ENCODE measurements at places on chromosomes 4 and X.

GRCh38 chr4:102335616-102336015 is 9.7 kb downstream of the SLC39A8 start:
- DNase-seq: no peak

GRCh38 chr4:39235696-39236095 is 53.4 kb downstream of the WDR19 start:
- no peak for DNase-seq

GRCh38 chrX:104987063-104987462 is 233.4 kb downstream of the TEX13A start:
- DNase-seq: no peak

DNA sequence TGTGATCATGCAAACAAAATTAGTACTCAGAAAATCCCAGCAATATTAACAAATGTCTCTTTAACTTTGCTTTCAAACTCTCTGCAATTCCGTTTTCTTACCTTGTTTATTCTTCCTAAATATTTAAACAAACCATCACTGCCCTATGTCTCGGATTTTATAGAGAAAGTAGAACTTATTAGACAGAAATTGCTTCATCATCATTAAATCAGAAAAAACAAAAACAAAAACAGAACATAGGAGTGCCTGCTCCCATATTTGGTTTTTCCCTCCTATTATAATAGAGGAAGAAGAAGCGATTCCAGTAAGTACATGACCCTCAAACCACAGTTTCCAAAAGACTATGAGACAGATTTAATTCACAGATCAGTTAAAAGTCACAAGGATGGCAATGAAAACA is 1228.0 kb downstream of the RPA4 start:
- DNase-seq: no peak

- DNase-seq: no peak
These were observed 43.5 kb upstream of the CITED1 start for GRCh38 chrX:72349190-72349589.

DNA sequence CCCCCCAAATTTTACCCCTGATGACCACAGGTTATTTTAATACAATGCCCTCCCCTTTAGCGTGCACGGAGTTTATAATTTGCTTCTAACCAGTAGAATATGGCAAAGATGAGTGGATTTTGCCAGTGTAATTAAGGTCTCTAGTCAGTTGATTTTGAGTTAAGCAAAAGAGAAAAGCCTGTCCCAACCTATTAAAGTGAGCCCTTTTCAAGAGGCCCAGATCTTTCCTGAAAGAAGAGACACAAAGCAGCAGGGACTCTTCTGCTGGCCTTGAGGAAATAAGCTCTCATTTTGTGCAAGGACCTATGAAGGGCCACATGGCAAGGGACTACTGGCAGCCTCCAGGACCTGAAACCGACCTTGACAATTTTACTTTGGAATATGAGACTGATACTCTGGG is 61.9 kb upstream of the GABRG1 start:
- no peak for DNase-seq

DNA sequence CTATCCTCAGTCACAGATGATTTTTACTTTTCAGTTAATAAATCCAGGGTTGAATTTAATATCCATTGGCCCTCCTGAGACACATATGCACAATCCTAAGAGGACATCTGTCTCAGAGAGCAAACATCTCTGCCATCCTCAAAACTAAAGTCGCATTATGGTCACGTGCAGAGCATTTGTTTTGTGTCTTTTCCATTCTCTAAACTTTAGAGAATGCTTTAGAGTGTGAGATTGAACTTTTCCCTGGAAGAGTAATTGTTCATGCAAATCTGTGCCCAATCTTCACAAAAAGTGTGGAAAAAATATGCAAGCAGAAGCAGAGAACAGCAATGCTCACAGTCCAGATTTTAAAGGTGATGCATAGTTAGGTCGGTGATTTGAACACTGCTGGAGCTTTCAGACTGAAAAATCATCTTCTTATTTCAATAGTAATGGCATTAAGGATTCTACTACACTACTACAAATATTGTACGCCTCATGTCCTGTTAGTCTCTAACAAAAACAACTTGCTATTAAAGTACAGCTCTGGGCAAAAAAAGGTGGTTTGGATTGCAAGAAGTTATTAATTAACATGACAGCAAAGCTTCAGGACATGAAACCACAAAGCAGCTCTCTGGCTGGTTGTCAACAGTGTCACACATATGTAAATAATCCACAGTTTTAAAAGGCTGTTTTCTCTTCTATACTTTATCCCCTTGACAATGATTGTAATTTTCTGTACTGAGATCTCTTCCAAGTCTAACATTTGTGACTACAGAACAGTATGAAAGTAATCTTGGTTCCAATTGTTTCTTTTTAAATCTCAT is 19.9 kb downstream of the DCHS2 start:
- no peak for DNase-seq

DNA sequence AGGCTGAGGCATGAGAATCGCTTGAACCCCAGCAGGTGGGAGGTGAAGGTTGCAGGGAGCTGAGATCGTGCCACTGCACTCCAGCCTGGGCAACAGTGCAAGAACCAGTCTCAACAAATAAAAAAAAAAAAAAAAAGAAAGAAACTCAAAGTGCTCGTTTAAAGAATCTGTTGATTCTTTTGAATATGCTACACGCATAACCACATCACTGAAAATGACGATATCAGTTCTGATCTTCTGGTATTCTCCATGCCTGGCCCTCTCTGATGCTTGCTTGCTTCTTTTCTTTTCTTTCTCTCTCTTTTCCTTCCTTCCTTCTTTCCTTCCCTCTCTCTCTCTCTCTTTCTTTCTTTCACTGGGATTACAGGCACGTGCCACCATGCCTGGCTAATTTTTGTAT is 7.3 kb downstream of the AVPR2 start:
- no peak for DNase-seq

DNA sequence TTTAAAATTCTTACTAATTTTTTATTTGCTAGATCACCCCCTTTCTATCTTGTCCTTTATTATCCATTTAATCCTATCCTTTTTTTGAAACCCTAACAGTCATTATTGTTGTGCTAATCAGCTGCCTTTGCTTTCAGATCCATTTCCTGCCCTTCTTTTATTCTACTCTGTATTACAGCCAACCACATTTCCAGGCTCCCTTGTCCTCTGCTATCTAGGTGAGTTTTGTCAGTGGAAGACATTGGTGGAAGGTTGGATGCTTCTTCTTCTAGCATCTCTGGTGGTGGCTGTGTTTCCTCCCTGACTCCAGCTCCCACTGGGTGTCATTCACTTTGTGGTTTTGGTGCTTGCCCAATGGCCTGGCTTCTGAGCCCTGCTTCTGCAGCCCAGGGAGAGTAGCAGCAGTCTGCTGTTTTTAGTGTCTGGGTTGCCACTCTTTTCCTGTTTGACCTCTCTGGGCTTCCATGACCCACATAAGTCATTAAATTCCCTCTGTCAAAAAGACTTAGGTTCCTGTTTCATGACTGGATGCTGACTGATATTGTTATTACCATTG is 225.2 kb upstream of the PGRMC2 start:
- DNase-seq: no peak

DNA sequence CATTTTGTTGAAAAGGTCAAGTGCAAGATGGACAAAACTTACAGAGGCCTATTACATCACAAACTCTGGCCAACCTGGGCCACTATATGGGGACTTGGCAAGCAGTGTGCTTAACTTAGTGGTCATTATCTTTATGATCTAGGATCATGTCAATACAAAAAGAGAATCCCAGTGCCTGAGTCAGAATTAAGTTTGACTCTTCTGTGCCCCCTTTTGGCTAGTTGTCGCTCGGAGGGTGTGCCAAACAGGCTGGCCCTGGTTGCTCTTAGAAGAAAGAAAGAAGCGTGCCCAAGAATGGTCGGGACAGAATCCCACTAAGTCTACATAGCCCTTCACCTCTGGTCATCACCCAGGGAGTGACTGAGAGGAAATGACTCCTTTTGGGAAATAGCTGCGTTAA is 100.1 kb downstream of the EIF4E start:
- DNase-seq: no peak

- no peak for DNase-seq
These were observed 104.0 kb downstream of the CPZ start for GRCh38 chr4:8696369-8697127.

DNA sequence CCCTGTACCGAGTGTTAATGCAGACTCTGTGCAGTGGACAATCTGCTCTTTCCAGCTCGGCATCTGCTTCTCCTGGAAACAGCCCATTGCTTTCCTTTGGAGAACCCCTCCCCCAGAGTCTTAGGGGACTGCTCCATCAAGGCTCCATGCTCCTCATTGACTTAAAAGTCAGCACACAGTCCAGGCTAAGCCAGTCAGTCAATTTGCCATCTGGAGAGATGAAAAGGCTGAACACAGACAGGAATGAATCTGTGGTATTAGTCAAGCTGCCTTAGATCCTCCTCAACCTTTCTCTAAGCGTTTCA is 20.3 kb downstream of the ATP8A1 start:
- no peak for DNase-seq

DNA sequence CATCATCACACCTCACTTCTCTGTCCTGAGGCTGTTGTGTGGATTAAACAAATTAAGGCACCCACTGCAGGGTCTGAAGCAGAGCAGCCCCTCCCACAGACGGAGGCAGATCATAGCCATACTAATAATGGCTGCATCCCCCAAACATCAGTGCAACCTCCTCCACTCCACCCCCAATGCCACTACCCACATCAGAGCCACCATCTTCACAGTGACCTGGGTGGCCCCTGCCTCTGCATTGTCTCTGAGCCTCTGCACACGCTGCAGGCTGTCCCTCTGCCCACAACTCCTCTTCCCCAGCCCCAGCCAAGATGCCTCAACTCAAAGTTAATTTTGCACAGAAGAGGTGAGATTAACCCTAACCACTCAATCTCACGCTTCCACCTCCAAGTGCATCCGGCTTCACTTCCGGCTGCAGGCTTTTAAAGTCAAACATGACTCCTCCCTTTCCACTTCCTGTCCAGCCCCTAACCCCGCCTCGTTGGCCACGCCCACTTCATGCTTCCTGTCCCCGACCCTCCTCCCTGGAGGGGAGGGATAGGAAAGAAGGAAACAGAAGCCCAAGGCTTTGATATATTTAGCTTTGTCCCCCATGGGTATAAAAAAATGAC is 22.7 kb downstream of the JAKMIP1 start:
- no peak for DNase-seq

GRCh38 chrX:10233173-10233572 is 76.4 kb downstream of the CLCN4 start:
- no peak for DNase-seq

GRCh38 chr4:62359441-62360155 is 1159.5 kb downstream of the ADGRL3 start:
- DNase-seq: no peak

- no peak for DNase-seq
These were observed 3.1 kb downstream of the NKX1-1 start for GRCh38 chr4:1403177-1403583.

DNA sequence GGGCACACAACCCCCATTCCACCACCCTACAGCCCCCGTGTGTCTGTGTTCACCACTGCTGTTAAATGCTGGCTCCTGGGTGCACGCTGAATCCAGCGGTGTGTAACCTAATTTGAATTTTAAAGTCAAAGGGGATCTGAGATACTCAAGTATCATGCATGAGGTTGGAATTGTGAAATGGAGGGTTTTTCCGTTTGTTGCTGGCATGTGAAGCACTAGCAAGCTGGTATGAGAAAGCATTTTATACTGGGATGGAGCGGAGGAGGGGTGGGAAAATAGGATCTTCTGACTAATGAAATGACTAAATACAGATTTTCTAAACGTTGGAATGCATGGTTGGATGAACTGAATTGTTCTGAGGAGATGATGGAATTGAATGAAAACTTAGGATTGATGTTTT is 36.9 kb upstream of the FAT1 start:
- no peak for DNase-seq

DNA sequence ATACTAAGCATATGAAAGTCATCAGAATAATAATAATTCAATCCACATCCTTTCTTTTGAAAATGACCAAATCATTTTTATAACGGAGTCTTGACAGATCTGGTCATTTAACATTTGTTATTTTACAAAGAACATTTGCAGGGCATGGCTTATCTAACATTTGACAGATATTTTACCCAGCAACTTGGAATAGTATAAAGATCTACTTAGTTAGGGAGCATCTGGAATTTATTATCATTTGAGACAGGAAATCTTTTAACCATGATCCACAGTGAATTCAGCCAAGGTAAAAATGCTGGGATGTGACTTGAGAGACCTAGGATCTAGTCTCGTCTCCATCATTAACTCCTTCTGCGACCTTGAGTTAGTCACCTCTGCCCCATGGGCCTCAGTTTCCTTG is 22.4 kb downstream of the STARD8 start:
- DNase-seq: no peak

DNA sequence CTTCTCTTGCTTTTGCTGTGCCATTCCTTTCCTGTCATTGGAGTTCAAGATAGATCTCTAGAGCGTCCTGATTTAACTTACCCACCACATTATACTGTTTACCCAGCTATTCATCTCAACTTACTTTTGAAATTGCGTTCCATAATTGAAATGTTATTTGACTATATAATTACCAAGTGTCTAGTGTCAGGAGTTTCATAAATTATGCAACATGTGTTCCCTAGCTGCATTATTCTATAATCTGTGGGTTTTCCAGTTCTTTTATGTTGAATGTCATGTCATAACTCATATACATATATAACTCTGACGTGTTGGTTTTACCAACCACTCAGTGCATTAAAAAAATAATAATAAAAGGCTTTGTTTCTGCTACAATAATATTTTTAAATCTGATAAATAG is 285.9 kb upstream of the ARSJ start:
- no peak for DNase-seq

DNA sequence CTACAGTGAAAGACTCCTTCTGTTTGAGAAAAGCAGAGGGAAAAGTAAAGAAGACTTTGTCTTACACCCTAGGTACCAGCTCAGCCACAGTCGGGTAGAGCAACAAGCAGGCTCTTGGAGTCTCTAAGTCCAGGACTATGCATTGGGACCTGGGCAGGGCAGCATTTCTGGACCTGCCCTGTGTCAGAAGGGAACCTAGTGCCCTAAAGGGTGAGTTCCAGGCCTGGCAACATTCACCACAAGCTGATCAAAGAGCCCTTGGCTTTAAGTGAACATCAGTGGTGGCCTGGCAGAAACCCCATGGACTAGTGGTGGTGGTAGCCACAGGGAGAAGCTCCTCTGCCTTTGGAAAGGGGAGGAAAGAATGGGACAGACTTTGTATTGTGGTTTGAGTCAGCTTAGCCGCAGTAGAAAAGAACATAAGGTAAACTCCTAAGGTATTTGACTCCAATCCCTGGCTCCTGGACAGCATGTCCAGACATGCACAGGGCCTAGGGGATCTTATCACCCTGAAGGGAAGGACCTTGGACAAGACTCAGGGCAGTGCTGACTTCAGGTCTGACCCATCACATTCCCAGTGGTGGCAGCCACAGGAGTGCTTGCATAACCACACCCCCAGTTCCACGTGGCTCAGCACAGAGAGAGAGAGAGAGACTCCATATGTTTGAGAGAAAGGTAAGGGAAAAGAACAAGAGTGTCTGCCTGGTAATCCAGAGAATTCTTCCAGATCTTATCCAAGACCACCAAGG is 32.6 kb downstream of the CCDC158 start:
- no peak for DNase-seq

GRCh38 chrX:66815227-66815626 is 176.3 kb upstream of the EDA2R start:
- no peak for DNase-seq

- DNase-seq: no peak
These were observed 68.5 kb upstream of the GATB start for GRCh38 chr4:151829309-151829708.
